ENCODE measurements at places on chromosomes 11 and 22.

GRCh38 chr11:35334385-35335090 lies 84.8 kb downstream of the SLC1A2 start:
- no peak for DNase-seq

- no peak for DNase-seq
These were observed 742 bp upstream of the CASP4 start for GRCh38 chr11:104968856-104969776.

GRCh38 chr11:120128392-120129119 lies 9.4 kb downstream of the TRIM29 start:
- no peak for DNase-seq

GRCh38 chr11:75024764-75025211 lies 36.1 kb downstream of the NEU3 start:
- DNase-seq, result no peak

- no peak for DNase-seq
These were observed 1294.8 kb downstream of the TBC1D22A start for GRCh38 chr22:48057116-48057835.

DNA sequence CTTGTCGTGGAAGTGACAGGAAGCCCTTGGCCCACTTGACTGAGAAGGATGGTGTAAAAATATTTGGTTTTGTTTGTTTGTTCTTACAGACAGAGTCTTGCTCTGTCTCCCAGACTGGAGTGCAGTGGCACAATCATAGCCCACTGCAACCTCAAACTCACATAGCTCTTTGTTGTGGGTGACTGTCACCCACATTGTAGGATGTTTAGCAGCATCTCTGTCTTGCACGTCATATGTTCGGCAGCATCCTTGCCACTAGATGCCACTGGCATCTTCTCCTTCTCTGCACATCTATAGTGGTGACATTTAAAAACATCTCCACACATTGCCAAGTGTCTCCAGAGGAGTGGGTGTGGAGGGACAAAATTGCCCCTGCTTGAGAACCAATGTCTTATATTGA lies 56.8 kb downstream of the PRR5L start:
- no peak for DNase-seq

- no peak for DNase-seq
These were observed 565.4 kb downstream of the ETS1 start for GRCh38 chr11:128022007-128022368.

GRCh38 chr11:14584595-14584994 lies 59.0 kb upstream of the PDE3B start:
- DNase-seq, result no peak

DNA sequence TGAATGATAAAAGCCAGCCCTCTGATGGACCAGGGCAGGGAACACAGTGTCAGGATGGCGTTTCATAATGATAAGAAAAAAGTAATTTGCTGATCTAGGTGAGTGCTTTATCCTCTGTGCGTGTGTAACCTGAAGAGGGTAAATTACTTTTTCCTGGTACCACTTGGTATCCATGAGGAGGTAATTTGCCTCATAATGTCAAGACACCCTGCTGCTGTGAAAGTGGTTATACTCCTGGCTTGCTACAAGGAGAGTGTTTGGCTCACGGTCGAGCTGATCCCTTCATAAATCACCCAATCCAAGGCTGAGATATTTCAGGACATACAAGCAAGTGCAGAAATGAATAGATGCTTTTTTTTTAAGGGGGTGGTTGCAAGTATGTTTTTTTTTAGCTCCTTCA lies 207.2 kb upstream of the PGR start:
- DNase-seq, result no peak

DNA sequence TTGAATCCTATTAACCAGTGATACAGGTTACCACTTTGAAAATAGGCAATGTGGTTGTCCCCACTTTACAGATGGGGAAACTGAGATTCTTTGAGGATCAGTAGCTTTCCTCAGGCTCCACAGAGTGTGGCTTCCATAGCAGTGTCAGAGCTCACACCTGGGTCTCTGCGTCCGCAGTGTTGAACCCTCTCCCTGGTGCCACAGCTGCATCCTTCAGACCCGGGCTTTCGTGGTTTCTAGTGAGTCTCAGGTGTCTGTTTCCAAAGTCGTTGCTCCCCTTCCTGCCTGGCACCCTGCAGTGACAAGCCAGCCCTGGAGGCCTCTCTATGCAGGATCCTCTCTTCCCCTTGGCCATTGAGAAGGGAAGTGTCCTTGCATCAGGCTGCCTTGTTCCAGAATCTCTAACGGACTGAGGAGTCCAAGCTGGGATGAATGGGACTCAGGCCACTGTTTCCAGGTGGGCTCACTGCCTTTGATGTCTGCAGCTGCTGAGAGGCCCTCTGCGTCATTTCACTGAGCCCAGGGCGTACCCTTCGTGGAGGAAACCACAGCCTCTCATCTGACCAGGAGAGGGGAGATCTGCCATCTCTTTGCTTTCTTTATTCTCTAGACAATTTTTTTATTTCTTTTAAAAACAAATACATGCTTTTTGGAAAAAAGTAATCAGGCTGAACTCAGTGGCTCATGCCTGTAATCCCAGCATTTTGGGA lies 48.4 kb upstream of the MICAL2 start:
- DNase-seq, result no peak

DNA sequence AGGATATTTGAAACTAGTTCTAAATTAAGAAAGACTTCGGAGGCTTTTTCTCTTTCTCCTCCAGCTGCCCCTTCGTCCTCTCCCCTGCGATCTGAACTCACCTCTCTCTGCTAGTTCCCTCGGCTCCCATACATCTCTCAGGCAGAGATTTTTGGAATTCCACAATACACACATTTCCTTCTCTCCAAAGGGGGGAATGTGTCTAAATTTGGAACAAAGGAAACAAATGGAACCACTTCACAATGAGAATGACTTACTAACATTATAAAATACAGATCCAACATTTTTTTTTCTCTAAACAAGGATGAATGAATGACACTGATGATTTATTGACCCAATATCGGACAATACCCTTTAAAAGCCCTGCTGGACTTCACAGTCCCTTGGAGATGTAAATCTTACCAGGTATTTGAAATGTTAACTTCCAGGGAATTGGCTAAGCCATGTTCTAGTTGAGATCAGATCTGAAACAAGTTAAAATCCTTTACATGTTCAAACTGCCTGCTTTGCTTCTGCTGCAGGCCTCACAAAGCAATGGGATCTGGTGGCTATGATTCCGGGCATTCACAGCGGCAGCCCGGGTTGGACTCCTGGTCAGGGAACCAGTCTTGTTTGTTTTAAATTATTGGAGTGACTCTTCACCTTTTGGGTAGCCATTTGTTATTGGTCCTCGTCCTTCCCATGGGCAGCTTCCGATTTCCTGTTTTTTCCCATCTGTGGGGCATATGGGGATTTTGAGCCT lies 20.5 kb upstream of the GSTP1 start:
- no peak for DNase-seq

DNA sequence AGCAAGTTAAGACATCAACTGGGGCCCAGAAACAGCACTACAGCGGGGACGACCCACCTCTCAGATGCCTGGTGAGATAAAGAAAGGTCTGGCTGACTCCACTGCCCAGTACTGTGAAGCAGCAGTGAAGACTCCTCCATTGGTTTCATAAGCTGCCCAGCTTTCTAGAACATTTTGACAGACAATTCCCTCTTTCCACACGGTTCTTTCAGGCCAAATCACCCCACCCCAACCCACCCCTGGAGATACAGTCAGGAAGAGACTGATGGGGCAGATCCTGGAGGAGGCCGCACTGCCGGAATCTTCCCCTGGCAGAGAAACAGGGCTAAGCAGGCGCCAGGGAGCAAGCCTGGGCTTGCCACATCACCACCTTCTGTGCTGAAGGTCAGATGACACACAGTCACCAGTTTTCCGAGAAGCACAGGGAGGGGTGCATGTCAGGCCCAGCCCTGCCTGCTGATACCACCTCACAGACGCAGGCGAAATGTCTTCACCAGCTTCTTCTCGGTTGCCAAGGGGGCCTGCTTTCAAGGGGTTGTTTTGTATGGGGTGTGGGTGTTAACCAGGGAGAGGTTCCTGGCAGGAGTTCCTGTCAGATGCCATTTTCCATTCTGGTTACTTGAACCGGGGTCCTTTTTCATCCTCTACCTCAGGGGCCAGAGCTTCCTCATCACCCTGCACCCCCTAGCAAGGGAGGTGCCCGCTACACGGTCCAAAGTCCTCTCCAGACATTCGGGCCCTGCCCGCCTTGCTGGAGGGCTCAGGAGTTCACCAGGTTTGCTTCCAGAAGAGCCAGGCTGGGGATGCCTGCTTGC lies 1.4 kb upstream of the NEAT1 start:
- DNase-seq, result no peak

DNA sequence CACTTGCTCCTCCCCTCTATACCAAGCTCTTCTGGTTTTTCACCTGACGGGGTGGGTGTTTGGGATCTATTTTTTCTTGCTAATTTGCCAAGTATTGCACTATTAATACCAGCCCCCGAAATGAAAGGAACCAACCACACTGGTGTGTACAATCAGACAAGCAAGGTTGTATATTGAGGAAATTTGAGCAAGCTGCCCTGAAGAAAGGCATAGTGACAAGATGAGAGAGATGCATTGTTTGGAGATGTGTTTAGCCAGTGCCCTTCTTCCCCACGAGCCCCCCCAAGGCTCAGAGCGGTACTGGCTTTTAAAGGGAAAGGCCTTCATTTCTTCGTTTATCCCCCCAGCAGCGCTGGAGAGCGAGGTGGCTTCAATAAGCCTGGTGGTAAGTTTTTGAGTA lies 15.2 kb upstream of the GAS2L1 start:
- no peak for DNase-seq

DNA sequence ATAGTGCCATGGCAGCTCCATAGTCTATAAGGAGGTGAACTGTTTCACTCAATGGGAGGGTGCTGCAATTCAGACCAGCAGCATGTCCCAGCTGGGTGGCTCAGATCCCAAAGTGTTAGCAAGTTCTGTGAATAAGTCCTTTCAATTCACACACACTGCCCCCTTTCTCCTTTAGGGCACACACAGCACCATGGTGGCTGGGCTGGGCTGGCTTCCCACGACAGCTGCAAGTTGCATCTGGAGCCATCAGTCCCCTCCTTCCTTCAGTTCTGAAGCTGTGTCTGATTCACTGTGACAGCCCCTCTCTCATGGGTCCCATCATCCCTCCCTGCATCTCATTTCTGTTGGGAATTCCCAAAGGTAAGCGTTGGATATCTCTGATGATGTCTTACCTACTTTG lies 324.1 kb upstream of the NCAM1 start:
- no peak for DNase-seq

GRCh38 chr11:12540913-12541582 lies 133.2 kb upstream of the TEAD1 start:
- no peak for DNase-seq

DNA sequence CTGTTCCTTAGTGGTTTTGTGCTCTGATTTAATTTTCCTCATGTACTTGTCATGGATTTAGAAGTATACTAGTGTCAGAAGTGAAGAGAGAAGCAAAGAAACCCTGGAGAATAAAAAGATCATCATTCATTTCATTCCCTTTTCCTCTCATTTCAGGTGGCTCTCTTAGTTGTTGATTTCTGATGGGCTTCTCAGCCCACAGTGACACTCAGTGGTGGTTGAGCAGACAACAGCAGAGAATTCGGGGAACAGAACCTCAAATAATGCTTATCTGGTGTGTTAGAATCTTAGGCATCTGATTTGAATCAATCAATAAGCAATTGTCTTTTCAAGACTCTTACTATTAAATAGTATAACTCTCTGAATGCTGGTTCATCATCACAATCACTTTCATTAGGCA lies 1289.4 kb downstream of the FAM181B start:
- no peak for DNase-seq

- DNase-seq, result no peak
These were observed 10.4 kb downstream of the ADORA2A start for GRCh38 chr22:24437741-24438328.

GRCh38 chr22:16801088-16801487 lies 24.1 kb downstream of the XKR3 start:
- no peak for DNase-seq

- no peak for DNase-seq
These were observed 50.6 kb downstream of the FAM181B start for GRCh38 chr11:82683029-82683428.

GRCh38 chr11:108608548-108608947 lies 15.0 kb upstream of the EXPH5 start:
- no peak for DNase-seq

- no peak for DNase-seq
These were observed 53.8 kb upstream of the CAPRIN1 start for GRCh38 chr11:33997584-33998251.

DNA sequence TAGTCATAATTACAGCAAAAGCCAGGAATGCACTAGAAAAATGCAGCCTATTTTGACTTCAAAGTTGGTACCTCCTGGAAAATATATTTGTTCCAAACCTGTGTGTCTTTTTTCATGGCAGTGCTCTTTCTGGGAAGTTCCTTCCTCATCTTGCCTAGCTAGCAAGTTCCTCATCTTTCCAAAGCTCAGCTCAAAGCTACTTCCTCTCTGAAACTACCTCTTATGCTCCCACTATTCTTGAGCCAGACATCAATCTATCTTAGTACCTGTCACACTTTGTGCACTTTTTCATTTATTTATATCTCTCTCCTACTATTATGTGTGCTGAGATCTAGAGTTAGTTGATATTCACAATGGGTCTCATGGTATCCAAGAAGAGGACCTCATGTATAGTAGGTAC lies 191.6 kb upstream of the CCDC90B start:
- no peak for DNase-seq

GRCh38 chr11:118051611-118052461 lies 25.0 kb upstream of the TMPRSS4 start:
- DNase-seq, result no peak

- DNase-seq, result no peak
These were observed 10.7 kb downstream of the SDF2L1 start for GRCh38 chr22:21652547-21653545.

GRCh38 chr22:19882446-19883381 lies 28.0 kb upstream of the GNB1L start:
- no peak for DNase-seq

- DNase-seq, result no peak
These were observed 10.6 kb upstream of the XBP1 start for GRCh38 chr22:28810821-28811491.

GRCh38 chr22:21622919-21623647 lies 6.7 kb downstream of the YDJC start:
- no peak for DNase-seq

DNA sequence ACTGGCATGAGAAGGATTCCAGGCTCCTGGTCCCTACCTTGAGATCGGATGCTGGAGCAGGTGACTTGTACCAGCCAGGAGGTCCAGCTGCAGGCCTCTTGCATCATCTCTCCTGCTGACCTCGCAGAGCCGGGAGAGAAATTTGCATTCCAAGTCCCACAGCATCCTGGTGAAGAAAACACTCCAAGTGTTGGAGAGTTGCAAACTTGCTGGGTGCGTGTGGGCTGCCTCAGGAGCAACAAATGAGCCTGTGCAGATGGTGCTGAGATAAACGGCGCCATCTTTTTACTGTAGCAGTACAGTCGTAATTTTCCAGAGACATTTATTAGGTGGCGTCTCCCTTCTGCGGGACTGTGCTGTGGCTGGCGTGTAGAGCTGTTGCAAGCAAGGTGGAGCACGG lies 32.1 kb upstream of the ZBTB16 start:
- DNase-seq, result no peak

Measured in right lung (tissue), 10 donors.